ENCODE measurements at places on chromosomes 7 and 10.

DNA sequence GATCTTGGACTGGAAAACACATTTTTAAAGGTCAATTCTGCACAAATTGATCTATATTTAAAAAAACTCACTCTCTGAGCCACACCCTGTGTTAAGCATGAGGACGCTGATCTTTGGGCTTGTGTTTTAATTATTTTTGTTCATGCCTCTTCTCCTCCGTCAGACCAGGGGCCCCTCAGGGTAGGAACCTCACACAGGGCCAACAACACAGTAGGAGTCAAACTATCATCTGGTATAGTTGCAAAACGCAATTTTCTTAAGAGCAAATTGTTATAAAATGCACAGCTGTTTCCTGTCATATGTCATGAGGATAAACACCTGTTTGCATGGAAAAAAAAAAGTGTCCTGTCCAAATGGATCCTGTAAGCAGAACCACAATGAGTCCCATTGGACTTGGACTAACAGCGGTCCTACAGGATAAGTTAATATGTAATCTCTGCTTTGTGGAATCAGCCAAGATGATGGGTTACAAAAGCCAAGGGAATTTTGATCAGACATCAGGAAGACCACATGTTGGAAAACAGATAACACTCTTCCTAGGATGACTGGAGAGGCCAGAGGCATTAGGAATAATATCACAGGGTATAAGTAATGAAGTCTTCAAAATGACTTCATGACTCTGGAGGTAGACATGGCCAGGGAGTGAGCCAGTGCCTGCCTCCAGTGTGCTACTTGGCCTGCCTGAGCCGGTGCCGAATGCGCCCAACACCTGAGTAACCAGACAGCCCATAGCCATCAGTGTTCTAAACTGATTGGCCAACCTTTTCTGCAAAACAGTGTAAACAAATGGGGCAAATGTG is 184.9 kb upstream of the ADCY1 start:
- no peak for DNase-seq

- no peak for DNase-seq
These were observed 43.9 kb downstream of the HIP1 start for GRCh38 chr7:75694638-75695399.

GRCh38 chr7:44634839-44635591 is 28.6 kb downstream of the OGDH start:
- no peak for DNase-seq

DNA sequence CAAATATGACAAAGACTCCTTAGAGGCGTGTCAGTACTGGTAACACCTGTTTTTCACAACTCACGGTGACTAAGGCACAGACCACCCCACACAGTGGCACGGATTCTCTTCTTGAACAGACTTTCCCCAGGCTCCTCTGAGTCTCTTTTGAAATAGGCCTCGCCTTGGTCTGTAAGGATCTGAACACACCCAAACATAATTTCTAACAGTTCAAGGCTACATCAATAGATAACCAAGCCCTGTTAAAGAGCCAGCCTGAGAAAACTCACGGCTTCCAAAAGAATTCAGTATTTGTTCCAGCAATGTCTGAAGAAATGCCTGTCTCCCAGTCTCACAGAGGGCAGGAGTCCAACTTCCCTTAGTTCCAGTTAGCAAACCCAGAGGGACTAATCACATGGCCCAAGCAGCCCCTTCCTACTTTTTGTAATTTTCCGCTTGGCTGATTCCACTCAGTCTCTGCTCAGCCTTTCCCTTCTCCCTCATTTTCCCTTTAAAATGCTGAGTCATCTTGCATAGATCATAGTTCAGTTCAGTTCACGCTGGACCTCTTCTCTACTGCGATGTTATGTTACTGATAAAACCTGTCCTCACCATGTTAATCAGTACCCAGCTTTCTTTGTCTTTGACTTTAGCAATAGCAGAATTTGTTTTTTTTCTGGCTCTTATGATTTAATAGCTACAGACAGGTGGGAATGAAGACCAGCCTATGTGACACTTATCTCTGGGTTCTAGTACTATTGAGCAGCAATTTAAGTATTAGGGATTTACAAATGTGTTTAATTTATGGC is 22.6 kb upstream of the AKR1C3 start:
- no peak for DNase-seq

- DNase-seq, result no peak
These were observed 39.0 kb downstream of the CABCOCO1 start for GRCh38 chr10:61701706-61702105.

DNA sequence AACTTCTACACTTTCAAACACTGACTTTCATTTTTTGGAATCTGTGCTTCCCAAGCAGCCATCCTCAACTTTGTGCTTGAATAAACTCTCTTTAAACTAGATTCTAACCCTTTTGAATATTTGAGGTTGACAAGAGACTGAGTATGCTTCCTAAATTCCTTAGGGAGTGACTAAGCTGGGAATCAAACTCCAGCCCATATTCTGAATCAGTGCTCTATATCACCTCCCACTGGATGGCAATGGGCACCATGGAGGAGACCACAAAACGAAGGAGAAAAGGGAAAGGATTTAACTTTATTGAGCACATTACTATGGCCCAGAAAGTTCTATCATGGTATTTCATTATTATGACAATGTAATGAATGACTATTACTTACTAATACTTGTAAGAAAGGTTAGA is 17.2 kb upstream of the SLC26A4 start:
- DNase-seq, result no peak

- no peak for DNase-seq
These were observed 6.0 kb downstream of the RBP3 start for GRCh38 chr10:47354165-47354564.

GRCh38 chr7:114413761-114414155 is 857 bp upstream of the FOXP2 start:
- DNase-seq, result no peak

- DNase-seq, result no peak
These were observed 3.5 kb downstream of the INPP5A start for GRCh38 chr10:132541129-132541528.

- no peak for DNase-seq
These were observed 100.1 kb upstream of the GLCCI1 start for GRCh38 chr7:7868572-7868899.

DNA sequence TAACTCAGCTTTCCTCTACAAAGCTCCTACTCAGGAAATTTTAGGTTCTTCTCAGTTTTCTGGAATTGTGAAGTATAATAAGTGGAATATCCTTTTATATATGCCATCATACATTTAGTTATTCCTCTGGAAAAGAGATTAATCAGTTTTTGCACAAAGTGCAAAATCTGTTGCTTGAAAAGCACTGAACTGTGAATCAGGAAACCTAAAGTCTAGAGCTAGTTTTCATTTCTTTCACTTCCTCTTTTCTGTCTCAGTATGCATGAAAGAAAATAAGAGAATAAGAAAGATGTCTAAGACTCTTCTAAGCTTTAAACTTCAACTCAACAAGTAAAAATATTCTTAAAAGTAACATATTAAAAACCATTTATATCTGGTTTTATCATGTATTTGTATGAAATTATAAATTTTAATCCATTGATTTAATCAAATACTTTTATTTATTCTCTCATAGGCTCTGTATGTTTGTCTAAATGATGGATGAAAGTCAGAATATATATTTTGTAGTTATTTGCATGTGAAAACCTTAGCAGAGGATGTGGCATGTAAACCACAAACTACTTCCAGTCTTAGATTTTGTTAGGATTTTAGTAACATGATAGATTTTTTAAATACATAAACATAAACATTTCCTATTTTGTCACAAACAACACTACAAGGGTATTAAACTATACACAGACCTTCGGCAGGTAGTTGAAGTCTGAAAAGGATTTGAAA is 1073.0 kb downstream of the XPNPEP1 start:
- no peak for DNase-seq

- DNase-seq, result no peak
These were observed 1.4 kb upstream of the VSTM4 start for GRCh38 chr10:49116509-49117375.

DNA sequence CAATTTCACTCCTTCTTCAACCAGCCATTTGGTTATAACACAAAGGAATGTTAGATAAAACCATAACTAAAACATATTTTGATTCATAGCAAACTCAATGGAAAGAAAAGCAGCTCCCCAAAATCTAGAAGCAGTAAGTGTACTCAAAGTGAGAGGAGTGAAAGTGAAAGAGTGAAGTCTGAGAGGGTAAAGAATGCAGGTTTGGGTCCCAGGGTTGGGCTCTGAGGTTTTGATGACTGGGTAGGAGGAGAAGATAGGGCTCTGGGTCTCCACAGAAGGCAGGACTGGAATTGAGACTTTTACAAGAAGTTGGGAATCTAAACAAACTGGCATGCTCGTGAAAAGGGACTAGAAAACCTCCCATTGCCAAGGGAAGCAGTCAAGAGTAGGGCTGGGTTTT is 85.4 kb upstream of the RSU1 start:
- peak; percentile 5 for DNase-seq

DNA sequence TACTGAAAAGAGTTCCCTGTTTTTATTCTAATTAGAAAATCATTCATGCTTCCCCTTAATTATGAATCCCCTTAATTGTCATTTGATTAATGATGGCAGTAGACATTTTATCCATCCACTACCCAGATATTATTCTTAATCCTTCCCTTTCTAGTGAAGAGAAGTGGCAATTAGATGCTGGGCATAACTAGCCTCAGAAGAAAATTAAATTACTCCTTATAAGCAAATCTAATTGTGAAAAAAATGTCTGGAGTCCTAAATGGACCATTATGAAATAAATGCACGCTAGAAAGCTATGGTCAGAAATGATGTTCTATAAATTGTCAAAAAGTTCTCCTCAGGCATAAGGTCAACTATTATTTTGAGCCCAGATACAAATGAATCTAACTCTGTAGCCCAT is 4.5 kb downstream of the ABCB1 start:
- DNase-seq, result no peak

DNA sequence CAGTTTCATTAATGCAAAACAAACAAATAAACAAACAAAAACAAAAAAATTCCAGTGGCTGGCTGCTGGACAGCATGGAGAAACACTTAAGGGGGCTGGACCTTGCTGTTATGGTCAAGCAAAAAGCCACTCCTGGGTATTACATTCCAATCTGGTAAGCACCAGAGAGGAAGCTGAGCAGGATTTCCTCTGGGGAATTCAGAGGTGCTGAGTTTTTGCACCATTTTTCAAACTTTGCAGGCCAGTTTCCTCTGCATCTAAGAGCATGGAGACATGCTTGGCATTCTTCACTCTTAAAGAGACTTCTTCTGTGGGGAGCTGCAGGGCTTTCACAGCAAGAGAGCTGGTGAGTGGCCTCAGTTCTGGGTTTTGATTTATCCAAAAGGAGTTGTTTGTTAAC is 84.5 kb downstream of the FZD1 start:
- DNase-seq, result no peak

DNA sequence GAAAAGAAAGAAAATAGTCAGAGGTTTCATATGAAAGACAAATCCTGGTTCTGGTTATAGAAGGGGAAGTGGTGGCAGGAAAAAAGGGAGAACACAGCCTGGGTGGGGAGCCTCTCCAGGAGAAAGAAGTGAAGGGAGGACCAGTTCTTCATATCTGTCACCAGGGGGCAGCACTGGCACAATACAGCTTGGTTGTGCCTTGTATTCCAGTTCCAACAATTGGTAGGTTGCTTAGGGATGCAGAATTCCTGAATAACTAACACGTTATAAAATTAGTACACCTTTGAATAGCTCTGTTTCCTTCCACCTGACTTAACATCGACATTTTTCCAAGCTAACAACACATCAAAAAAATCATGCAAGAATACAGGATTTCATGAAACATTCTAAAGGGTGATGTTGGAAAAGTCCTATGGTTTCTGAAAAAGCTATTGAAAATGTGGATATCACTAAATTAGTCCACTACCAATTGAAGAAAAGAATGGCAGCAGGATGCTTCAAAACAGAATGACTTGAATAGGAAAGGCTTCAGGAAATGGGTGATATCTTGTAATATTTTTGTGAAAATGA is 52.9 kb downstream of the CYP26A1 start:
- DNase-seq, result no peak

DNA sequence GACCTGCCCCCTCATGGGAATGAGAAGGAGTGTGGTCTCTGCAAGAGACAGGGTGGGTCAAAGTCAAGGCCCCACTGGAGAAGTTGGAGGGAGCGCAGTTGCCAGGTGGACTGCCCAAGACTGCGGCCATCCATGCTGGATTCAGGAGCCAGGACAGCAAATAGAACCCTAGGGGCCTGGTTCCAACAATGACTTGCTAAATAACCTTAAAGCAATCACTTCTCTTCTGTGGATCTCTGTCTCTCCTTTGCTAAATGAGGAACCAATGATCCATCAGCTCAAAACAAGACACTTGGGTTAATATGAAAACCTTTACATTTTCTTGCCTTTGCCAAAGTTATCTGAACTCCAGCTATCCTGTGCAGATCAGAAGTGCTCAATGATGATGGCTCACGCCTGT is 12.6 kb upstream of the YWHAG start:
- DNase-seq, result no peak

- DNase-seq, result no peak
These were observed 34.8 kb downstream of the SEMA3E start for GRCh38 chr7:83614112-83614511.

- no peak for DNase-seq
These were observed 52.1 kb downstream of the INSIG1 start for GRCh38 chr7:155349601-155350331.

DNA sequence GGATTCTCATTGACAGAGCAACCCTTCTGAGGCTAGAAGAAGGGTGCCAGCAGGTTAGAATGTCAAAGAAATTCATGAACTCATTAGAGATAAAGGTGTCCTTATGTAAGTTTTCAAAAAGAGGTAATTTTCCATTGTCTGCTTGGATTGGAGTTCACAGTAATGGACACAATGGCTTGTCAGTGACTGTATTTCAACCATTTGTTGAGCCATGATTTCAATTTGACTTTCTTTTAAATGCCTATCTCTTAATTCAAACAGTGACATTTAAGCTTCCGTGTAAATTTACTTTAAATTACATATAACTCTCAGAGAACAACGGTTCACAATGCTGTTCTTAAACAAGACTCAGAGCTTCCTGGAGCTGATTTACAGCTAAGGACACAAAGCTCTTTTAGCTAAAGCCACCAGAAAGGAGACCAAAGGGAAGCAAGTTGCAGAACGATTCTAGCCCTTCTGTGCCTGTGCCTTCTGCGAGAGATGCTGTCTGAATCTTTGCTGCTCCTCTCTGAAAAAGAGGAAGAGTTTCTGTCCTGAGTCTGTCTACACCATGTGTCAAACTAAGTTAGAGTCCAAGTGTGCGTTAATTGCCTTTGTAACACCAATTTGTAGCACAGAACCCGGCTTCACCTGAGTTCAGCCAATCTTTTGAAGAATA is 42.2 kb upstream of the PFKP start:
- DNase-seq, result no peak

- DNase-seq, result no peak
These were observed 16.2 kb downstream of the SLC16A12 start for GRCh38 chr10:89518876-89519842.

GRCh38 chr7:18798088-18798906 is 302.7 kb downstream of the HDAC9 start:
- no peak for DNase-seq

DNA sequence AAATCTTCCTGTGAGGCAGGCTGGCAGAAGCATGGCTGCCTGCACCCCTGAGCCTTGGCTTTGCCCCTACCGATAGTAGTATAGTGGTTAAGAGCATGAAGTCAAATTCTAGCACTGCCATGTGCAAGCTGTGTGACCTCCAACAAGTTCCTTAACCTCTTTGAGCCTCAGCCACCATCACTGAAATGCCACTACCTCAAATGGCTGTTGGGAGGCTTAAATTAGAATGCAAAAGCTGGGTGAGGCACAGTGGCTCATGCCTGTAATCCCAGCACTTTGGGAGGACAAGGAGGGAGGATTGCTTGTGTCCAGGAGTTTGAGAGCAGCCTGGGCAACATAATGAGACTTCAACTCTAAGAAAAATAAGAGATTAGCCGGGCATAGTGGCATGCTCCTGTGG is 8.4 kb downstream of the SFRP5 start:
- DNase-seq, result no peak

GRCh38 chr7:155652156-155653114 is 8.0 kb downstream of the RBM33 start:
- DNase-seq, result no peak

Data from stimulated activated CD4-positive, alpha-beta T cell treated with anti-CD3 and anti-CD28 coated beads, TNF-alpha, amount 100 ng/mL, for 24 hours (primary cell).